ENCODE measurements at places on chromosomes 11 and 22. TPM values are rescaled to one million over a fixed set of nuclear protein-coding genes. Genes with fewer than 3 reads are reported as not detected.

Gene OR4A16
- polyA plus RNA-seq, result not detected

Gene KRTAP5-7
- not detected for polyA plus RNA-seq

Gene CLMP
- 23.8 TPM for polyA plus RNA-seq

Gene MS4A1
- polyA plus RNA-seq, result 0.13 TPM

Gene OPCML
- not detected for polyA plus RNA-seq

DNA sequence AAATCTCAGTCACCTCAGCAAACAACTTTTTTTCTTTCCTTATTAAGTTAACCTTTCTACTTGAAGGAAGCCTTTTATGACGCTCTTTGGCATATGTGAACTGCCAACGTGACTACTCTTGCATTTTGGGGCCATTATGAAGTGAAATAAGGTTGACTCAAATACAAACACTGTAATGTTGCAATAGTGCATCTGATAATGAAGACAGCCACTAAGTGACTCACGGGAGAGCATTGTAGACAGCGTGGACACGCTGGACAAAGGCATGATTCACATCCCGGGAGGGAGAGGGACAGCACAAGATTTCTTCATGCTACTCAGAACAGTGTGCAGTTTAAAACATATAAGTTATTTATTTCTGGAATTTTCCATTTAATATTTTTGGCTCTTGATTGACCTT lies 560.8 kb downstream of the ETS1 start:
- no peaks in the 10 kb centered on the region for H3K27me3 ChIP-seq
- H3K4me3 ChIP-seq, result no peak overlapping the region

GRCh38 chr11:117226388-117227385 lies 5.2 kb downstream of the PCSK7 start:
- H3K4me3 ChIP-seq, result no peak overlapping the region
- H3K27ac ChIP-seq, result no peak overlapping the region
- H3K4me1 ChIP-seq, result no peaks in the 10 kb centered on the region
- no peaks in the 10 kb centered on the region for H3K27me3 ChIP-seq
- DNase-seq, result peak; percentile 76
- no peaks in the 10 kb centered on the region for H3K36me3 ChIP-seq

Gene APOA1
- polyA plus RNA-seq, result 1.2 TPM

Gene SHISA8
- not detected for polyA plus RNA-seq

Gene APOBEC3A
- 4.4 TPM for polyA plus RNA-seq

DNA sequence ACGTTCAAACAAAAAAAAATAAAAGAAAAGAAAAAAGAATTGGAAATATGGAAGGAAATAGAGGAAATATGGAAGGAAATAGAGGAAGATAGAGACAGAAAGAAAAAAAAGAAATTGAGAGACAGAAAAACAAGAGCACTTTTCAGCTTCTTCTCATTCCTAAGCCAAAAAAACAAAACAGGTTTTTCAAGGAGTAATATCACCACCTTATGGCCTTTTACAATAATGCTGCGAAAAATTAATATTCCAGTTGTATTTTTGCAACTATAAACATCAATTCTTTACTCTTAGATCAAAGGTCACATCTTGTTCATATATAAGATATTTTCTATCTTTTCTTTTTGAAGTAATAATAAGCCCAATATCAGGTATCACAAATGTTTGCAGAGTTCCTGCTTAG lies 328.3 kb downstream of the FAT3 start:
- no peaks in the 10 kb centered on the region for H3K4me1 ChIP-seq
- DNase-seq, result no peak
- no peak overlapping the region for H3K27ac ChIP-seq
- H3K4me3 ChIP-seq, result no peak overlapping the region

Gene WBP2NL
- polyA plus RNA-seq, result 0.36 TPM

Gene OR51E2
- polyA plus RNA-seq, result not detected

All from aorta (tissue), 5 donors.